ENCODE measurements at places on chromosomes 12 and 14. TPM values are rescaled to one million over a fixed set of nuclear protein-coding genes. Genes with fewer than 3 reads are reported as not detected.

Gene SLC25A47
- not detected for total RNA-seq

DNA sequence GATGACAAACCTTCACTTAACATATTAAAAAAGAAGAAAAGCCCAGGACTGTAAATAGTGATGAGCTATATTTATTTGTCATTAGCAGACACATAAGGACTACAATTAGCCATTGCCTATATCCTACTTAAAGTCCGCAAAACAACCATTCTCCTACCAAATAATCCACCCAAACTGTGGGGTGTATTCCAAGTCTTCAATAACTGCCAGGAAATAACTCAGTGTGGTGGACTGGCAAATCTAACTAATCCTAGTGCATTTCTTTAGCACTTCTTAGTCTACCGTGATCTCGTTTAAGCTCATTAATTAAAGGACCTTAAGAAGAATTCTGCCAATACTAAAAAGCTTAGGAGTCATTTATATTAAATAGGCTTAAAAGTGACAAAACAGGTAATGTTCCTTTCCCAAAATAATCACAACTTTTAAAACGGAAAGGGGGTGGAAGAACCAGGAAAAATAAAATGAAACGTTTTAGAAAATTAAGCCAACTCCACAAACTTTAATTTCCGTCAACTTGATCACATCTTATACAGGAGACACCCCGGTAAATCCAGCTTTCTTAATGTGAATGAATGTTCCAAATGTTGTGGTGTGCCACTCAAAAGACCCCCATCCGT is 1.8 kb downstream of the NOVA1 start:
- H3K27me3 ChIP-seq = no peaks in the 10 kb centered on the region
- H3K4me1 ChIP-seq = no peaks in the 10 kb centered on the region
- H3K36me3 ChIP-seq = no peaks in the 10 kb centered on the region
- peak overlapping the region; percentile 71 for H3K4me3 ChIP-seq

DNA sequence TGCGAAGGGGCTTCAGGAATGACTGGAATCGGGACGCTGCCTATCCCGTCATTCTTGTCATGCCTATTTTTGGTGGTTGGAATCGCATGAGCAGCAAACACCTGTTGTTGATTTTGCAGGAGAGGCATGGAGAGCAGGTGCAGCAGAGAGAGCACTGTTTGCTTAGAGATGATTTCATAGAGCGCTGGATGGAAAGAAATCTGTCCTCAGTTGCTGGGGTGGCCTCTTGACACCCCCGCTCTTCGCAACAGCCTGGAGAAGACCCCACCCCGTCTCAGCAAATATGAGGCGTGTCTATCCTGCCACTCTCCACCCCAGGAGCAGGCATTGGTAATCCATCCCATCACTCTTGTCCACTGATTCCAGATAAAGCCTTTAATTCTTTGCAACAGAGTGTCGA is 19.3 kb upstream of the NCOR2 start:
- peaks cover 32% of the 10 kb centered on the region for H3K4me1 ChIP-seq
- DNase-seq = no peak
- no peaks in the 10 kb centered on the region for H3K27me3 ChIP-seq
- no peak overlapping the region for H3K27ac ChIP-seq
- H3K36me3 ChIP-seq = no peaks in the 10 kb centered on the region
- H3K4me3 ChIP-seq = no peak overlapping the region

GRCh38 chr14:95389471-95390011 is 69.8 kb upstream of the CLMN start:
- no peaks in the 10 kb centered on the region for H3K36me3 ChIP-seq
- peak overlapping the region; percentile 89 for H3K27ac ChIP-seq
- no peak overlapping the region for H3K4me3 ChIP-seq
- H3K4me1 ChIP-seq = no peaks in the 10 kb centered on the region
- peak; percentile 87 for DNase-seq
- no peaks in the 10 kb centered on the region for H3K27me3 ChIP-seq

DNA sequence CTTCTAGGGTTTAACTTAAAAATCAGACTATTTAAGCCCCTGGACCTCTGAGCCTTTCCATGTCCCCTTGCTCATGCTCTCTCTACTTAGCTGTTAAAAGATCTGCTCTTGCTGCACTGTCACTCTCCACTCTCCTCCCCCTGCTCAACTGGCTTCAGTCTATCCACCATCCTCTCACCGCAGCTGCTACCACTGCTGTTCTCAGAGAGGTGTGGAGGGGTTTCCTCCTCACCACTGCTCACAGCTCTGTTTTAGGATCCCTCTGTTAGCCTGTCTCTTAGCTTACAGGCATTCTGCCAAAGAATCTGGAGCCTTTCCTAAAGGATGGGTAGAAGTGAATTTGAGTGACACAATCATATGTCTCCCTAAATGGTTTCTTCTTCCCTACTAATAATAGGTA is 43.7 kb upstream of the ATP2B1 start:
- no peaks in the 10 kb centered on the region for H3K27me3 ChIP-seq
- no peaks in the 10 kb centered on the region for H3K4me1 ChIP-seq
- H3K27ac ChIP-seq = no peak overlapping the region
- no peak overlapping the region for H3K4me3 ChIP-seq

DNA sequence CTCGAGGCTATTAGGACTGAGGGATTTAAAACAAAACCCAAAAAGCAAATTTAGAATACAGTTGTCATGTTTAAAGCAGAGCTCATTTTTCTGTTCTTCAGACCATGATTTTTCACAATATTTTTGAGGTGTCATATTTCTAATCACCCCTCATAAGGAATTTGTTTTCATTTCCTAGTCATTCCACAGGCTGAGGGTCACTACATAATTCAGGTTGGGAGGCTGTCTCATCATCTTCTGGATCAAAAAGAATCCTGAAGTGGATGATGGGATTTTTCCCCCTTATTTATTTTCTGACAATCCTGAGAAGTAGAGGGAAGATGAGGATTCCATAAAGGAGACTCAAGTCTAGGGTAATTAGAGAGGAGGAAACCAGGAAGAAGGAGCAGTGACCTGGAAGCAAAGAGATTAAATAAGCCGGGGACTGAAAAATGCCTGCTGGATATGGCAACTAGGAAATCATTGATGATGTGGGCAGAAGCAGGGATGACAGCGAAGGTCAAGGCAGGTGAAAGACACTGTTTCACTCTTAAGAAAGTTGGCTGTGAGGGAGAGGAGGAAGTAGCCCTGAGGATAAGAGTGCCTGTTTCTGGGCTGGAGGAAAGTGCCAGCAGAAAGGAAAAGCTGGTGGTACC is 9.0 kb upstream of the PCNX1 start:
- no peaks in the 10 kb centered on the region for H3K36me3 ChIP-seq
- DNase-seq = no peak
- no peak overlapping the region for H3K4me3 ChIP-seq
- no peaks in the 10 kb centered on the region for H3K4me1 ChIP-seq
- no peaks in the 10 kb centered on the region for H3K27me3 ChIP-seq

- DNase-seq = no peak
- H3K4me1 ChIP-seq = no peaks in the 10 kb centered on the region
- no peaks in the 10 kb centered on the region for H3K27me3 ChIP-seq
- H3K4me3 ChIP-seq = no peak overlapping the region
- no peak overlapping the region for H3K27ac ChIP-seq
These were observed 374.2 kb downstream of the NAV3 start for GRCh38 chr12:78204926-78205325.

Gene CD27
- not detected for total RNA-seq

DNA sequence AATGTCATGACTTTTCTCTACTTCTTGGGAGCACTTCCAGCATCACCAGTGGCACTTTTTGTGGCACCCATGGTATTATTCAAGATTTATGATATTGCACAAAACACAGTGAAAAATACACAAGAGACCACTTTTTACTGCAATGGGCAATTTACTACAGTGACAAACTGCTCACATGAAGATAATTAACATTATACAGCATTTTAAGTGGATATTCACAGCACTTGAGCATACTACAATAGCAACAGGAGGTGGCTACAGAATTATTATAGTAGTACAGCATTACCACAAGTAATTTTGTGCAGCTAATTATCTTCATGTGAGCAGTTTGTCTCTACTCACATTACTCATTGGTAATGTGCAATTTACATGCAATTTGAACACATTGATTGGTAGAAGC is 18.3 kb downstream of the IL26 start:
- no peak overlapping the region for H3K27ac ChIP-seq
- no peak overlapping the region for H3K4me3 ChIP-seq
- no peaks in the 10 kb centered on the region for H3K36me3 ChIP-seq
- H3K4me1 ChIP-seq = no peaks in the 10 kb centered on the region
- H3K27me3 ChIP-seq = no peaks in the 10 kb centered on the region

- no peaks in the 10 kb centered on the region for H3K27me3 ChIP-seq
- H3K4me1 ChIP-seq = no peaks in the 10 kb centered on the region
- H3K4me3 ChIP-seq = no peak overlapping the region
- H3K36me3 ChIP-seq = no peaks in the 10 kb centered on the region
These were observed 80.1 kb downstream of the ETV6 start for GRCh38 chr12:11729439-11730150.

DNA sequence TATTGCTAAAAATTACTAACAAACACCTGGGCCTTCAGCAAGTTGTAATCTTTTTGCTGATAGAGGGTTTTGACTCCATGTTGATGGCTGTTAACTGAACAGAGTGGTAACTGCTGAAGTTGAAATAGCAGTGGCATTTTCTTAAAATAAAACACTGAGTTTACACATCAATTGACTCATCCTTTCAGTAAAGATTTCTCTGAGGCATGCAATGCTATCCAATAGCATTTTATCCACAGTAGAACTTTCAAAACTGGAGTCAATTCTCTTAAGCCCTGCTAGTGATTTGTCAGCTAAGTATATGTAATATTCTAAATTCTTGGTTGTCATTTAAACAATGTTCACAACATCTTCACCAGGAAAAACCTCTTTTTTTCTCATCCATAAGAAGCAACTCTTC is 59.5 kb downstream of the CMAS start:
- no peaks in the 10 kb centered on the region for H3K27me3 ChIP-seq
- no peak overlapping the region for H3K4me3 ChIP-seq
- no peaks in the 10 kb centered on the region for H3K36me3 ChIP-seq
- DNase-seq = no peak
- no peaks in the 10 kb centered on the region for H3K4me1 ChIP-seq

DNA sequence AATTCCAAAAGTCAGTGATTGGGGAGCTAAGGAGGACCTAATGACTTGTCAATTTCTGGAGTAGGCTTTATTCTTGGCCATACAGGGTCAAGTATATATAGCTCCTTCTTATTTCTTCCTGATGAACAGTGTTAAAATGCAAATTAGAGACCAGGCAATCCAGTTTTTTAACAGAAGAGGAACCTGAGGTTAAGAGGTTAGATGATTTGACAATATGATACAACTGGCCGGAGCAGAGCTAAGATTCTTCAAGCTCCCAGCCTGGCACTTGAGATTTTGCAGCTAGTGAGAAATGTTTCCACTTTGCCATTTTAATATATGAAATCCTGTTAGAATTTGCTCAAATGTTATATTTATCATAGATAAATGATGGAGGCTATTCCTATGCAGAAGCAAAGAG is 204.0 kb downstream of the SSPN start:
- H3K4me3 ChIP-seq = no peak overlapping the region
- no peak overlapping the region for H3K27ac ChIP-seq
- H3K27me3 ChIP-seq = no peaks in the 10 kb centered on the region

DNA sequence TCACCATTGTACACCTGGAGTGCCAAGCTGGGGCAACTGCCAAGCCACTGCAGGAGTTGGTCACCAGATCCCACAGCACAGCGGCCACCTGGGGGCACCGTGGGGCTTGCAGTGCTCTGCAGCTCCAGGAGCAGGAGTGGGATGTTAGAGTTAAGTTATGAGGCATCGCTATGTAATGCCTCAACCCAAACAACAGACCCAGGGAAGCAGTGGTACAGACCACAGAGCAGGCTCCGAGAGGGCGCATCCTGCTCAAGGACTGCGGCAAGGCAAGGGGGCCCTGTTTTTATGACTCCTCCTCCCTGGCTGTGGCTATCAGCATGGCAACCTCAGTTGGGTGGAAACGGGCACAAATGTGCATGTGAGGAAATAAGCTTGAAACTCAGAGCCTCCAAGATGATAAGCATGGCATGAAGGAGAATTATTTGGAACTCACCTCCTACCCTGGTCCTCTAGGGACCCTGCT is 63.1 kb downstream of the ARL6IP4 start:
- H3K4me3 ChIP-seq = no peak overlapping the region
- H3K36me3 ChIP-seq = no peaks in the 10 kb centered on the region
- peaks cover 45% of the 10 kb centered on the region for H3K4me1 ChIP-seq

DNA sequence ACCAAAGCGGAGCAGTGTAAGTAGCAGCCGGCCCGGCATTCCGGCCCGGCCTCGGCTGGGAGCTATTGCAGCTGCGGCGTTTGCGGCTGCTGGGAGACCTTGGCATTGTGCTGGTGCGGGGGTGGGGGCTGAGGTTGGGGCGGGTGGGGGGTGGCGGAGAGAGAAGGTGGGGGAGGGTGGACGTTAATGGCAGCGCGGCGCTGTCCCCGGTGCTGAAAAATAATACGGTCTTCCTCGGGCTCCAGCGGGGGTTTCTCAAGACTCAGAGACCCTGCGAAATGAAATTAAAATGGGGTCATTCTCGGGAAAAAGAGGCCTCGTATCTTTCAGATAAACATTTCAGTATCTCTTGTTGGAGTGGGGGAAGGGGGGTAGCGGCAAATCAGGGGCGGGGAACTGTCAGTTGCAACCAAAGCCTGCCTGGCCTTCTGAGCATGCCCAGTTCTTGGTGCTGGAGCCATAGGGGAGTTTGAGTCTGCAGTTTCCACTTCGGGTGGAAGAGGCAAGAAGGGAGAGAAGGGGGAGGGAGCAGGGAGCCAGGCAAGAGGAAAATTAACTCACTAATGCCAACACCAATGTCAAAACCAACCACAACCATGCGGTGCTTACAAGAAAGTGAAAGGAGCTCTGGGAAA is 414 bp downstream of the UNC79 start:
- H3K36me3 ChIP-seq = no peaks in the 10 kb centered on the region
- peak overlapping the region; percentile 38 for H3K4me3 ChIP-seq
- DNase-seq = no peak

Gene ALG10B
- total RNA-seq = 3.6 TPM

DNA sequence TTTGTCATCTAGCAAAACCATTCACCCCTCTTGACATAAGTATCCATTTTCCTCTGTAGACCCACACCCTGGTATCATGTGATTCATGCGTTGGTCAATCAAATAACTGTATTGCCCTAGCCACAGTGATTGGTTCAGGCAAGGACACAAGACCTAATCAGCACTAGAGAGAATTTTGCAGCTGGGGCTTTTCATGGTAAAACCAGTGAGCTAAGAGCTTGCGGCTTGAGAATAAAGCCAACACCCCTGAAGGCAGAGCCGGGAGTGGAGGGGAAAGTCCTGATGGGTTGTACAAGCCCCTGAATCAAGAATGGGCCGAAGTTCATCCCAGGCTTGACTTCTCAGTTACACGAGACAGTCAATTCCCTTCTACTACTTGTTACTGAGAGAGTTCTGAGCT is 33.2 kb upstream of the LTBP2 start:
- H3K27ac ChIP-seq = peak overlapping the region; percentile 47
- no peaks in the 10 kb centered on the region for H3K27me3 ChIP-seq
- H3K4me3 ChIP-seq = no peak overlapping the region
- no peaks in the 10 kb centered on the region for H3K36me3 ChIP-seq

All from right atrium auricular region (tissue), 2 donors.